Stimulated activated naive CD4-positive, alpha-beta T cell (primary cell): ENCODE measurements at places on chromosomes 12 and 14.
A peak's percentile ranks its signal among the peaks of the same experiment; 100 is the strongest.

- DNase-seq = no peak
Observed at GRCh38 chr14:35571598-35571997, 37.6 kb downstream of the INSM2 start.

DNA sequence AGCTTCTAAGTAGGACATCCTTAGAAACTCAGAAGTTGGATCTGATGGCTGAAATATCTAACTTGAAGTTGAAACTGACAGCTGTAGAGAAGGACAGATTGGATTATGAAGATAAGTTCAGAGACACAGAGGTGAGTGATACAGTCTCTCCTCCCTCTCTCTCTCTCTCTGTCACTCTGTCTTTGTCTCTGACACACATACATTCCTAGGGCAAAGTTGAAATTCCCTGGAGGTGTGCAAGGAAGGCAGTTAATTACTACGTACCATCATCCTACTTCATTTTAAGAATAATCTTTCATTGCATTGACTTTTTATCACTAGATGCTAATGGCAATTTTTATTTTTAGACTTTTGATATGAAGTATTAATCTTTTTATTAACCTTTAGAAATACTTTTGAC is 46.2 kb upstream of the REP15 start:
- no peak for DNase-seq

GRCh38 chr14:20631023-20631879 is 10.2 kb downstream of the OR6S1 start:
- peak; percentile 46 for DNase-seq

DNA sequence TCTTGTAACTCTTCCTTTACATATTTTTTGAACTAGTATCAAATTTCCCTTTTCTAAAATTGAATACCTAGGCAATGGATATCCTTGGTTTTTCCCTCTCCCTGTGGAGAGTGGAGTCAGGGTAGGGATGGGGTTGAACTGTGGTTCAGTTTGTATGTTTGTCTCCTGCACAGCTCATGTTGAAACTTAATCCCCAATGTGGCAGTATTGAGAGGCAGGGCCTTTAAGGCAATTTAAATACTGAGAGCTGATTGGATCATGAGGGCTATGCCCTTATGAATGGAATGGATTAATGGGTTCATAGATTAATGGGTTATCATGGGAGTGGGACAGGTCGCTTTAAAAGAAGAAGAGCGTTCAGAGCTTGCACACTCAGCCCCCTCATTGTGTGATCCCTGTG is 127.2 kb upstream of the RGS6 start:
- no peak for DNase-seq

GRCh38 chr14:95078867-95079266 is 78.5 kb downstream of the DICER1 start:
- DNase-seq = no peak
